ENCODE measurements at places on chromosomes 13 and 19.
A peak's percentile ranks its signal among the peaks of the same experiment; 100 is the strongest.

DNA sequence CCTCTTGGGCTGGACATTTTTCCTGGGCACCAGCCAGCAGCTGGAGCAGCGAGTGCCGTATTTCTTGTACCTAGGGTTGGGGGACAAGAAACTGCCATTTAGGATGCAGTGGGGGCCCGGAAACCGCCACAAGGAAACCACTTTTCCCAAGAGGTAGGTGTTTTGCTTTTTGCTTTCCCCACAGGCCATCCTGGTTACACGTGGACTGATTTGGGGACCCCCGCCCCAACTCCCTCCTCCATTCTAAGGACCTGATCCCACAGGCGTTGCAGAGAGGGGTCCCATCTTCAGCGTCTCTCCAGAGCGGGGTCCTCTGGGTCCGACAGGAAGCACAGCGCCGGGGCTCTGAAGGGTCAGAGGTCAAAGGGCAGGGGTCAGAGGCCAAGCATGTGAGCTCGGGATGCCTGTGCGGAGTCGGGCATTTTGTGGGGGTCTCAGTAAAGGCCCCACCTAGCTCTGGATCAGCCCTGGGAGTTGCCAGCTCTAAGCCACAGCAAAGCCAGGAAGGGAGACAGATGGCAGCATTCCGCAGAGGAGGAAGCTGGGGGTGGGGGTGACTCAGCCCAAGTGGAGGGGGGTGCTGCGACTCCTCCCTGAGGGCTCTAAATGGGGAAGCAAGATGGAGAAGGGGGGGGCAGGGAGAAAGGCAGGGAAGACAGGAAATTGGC, 4.3 kb downstream of the ZGLP1 start:
- no peak for DNase-seq

- peak; percentile 76 for DNase-seq
Observed at GRCh38 chr19:18469069-18469846, 31.3 kb upstream of the ISYNA1 start.

DNA sequence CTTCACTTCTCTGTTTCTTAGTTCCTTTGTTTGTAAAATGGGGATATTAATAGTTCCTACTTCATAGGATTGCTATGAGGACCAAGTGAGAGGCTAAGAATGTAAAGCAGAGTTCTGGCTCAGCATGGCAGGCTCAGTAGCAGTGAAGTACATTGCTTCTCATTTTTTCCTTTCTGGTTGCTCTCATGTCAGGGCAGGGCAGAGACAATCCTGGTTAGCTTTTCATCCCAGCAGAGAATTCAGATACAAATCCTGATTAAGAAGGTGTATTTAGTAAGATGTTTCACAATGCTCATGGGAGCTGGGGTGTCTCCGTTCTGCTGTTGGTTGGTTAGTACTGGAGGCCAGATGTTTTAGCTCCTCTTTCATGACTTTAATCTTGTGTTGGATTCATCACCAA, 42.9 kb downstream of the WASF3 start:
- no peak for DNase-seq

- no peak for DNase-seq
Observed at GRCh38 chr19:53873773-53874605, 6.3 kb downstream of the MYADM start.

- no peak for DNase-seq
Observed at GRCh38 chr13:39767791-39768517, 112.5 kb downstream of the COG6 start.

DNA sequence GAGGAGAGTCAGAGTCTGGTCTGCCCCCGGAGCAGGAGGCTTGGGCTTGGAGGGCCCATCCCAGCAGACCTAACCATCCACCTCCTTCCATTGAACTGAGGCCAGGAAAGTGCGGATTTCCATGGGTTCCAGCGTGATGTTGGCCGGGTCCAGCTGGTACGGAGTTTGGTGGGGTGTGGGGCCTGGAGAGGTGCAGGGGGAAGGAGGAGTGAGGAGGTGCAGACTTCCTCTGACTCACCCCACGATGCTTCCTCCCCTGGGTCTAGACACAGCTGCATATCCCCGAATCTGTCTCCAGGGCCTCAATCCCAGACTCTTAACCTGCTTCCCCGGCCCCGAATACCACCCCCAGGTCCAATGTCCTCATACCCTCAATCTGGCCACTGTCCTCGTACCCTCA, 20.0 kb downstream of the MAN2B1 start:
- no peak for DNase-seq

GRCh38 chr13:23381866-23382265, 51.6 kb downstream of the SACS start:
- no peak for DNase-seq

DNA sequence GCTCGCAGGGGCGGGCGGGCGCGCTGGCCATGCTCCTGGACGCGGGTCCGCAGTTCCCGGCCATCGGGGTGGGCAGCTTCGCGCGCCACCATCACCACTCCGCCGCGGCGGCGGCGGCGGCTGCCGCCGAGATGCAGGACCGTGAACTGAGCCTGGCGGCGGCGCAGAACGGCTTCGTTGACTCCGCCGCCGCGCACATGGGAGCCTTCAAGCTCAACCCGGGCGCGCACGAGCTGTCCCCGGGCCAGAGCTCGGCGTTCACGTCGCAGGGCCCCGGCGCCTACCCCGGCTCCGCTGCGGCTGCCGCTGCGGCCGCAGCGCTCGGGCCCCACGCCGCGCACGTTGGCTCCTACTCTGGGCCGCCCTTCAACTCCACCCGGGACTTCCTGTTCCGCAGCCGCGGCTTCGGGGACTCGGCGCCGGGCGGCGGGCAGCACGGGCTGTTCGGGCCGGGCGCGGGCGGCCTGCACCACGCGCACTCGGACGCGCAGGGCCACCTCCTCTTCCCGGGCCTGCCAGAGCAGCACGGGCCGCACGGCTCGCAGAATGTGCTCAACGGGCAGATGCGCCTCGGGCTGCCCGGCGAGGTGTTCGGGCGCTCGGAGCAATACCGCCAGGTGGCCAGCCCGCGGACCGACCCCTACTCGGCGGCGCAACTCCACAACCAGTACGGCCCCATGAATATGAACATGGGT, 599 bp downstream of the ZIC2 start:
- peak; percentile 35 for DNase-seq

DNA sequence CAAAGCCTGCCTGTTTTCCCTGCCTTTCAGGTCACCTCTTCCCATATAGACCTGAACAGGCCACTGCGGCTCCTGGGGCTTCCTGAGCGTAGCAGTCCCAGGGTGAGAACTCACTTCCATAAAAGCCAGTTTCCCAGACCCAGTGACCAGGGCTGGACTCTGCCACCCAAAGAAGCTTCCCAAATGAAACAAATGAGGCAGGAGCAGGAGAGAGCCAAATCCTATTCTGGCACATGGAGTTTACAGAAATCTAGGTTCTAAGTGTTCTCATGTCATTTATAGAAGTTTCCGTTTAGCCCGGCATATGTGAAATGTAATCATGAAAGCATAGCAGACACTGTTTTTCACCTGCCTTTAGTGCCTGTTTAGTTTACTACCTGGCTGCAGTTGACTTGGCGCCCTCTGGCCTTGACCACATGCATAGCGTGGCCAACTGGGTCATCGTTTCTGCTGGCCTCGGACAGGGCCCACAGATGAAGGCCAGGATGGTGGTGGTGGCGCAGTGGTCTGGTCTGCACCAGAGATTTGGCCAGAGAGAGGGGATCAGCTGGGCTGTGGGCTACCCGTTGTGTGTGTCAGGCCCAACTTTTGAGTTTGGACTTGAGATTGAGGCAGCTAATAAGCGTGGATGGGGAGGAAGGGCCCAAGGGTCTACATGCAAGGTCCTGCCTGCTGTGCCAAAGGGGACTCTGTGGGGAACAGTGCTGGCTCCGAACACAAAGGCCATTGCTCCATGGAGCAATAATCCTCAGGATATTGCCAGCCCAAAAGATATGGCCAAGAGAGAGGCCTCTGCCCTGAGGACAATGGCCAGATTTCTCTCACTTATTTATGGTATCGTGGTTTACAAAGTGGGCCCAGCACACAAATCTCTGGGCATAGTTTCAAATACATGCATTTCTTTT, 43.3 kb downstream of the NFIX start:
- DNase-seq, result no peak

- DNase-seq, result no peak
Observed at GRCh38 chr19:28425046-28425931, 787.7 kb downstream of the UQCRFS1 start.

DNA sequence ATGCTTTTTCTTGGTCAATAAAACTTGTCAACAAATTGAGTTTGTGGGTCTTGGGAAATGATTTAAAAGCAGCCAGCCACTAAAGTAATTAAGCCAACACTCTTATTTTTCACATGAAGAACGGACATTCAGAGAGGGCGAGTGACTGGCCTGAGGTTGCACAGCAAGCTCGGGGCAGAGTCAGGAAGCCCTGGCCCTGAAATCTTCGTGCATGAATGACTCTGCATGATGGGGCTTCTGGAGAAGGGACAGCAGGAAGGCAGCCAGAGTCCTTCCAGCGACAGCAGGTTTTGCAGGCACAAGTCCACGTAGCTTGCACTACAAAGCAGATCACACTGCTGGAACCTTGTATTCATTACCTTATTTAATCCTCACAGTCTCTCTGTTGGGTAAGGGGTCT, 232.5 kb downstream of the ZNF536 start:
- no peak for DNase-seq

- DNase-seq, result no peak
Observed at GRCh38 chr13:27979765-27980279, 8.7 kb downstream of the URAD start.

DNA sequence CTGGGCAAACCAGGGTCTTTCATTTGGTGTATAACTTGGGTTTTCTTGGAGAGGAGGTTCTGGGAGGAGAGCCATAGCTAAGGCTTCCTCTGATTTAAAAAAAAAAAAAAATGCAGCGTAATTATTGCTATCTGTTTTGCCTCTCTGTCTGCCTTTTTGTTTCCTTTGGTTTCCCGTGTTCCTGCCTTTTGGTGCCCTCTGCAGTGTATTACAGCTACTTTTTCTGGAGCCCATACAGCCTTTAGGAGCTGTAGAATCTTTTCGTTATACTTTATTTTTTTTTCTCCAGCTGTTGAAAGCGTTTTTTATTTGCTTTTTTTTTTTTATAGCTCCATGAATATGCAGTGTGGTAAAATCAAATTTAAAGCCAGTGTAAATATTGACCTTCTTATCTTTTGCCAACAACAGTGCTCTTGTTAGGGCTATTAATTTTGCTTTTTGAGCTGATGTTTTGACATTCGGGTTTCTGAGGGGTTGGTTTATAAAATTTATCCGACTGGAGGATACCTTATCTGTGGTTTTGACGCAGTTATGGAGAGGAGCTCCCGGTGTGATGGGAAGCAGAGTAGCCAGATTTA, 38.1 kb downstream of the ZNF493 start:
- no peak for DNase-seq

DNA sequence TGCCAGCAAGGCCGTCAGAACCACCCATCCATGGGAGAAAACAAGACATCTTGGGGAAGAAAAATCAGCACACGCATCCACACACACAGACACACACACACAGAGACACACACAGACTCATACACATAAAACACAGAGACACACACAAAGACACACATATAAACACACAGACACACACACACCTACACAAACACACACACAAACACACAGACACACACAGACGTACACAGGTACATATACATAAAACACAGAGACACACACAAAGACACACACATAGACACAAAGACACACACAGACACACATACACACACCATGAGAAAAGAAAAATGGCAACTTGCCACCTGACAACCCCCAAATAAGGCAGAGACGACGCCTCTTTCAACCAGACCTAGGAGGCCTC, 40.6 kb downstream of the ZIC5 start:
- no peak for DNase-seq

- DNase-seq, result no peak
Observed at GRCh38 chr13:64819081-64819480, 2411.1 kb downstream of the PCDH9 start.

DNA sequence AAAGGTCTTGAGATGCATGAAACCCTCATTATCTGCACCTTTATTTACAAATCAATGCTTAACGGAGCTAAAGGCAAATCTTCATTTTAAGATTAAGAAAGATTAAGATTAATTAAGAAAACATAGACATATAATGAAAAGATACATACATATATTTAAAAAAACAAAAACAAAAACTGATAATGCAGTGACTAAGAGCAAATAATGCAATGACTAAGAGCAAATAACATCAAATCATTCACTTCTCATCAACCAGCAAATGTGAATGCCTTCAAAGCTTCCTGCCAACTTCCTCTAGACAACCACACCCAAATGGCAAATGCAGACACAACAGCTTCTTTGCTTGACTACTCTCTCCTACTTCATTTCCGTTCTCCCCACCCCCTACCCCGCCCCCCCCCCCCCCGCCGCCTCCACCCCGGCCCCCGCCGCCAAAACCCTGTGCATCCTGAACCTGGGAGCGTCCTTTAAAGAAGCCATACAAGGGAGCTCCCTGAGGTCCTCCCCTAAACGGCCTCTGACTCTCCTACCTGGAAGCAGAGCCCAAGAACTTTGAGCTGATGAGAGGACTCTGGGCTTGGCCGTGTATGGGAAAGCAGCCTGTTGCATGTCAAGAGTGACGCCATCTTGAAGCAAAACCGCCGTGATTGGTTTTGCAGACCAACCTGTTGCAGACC, 24.5 kb downstream of the TEX101 start:
- peak; percentile 62 for DNase-seq

DNA sequence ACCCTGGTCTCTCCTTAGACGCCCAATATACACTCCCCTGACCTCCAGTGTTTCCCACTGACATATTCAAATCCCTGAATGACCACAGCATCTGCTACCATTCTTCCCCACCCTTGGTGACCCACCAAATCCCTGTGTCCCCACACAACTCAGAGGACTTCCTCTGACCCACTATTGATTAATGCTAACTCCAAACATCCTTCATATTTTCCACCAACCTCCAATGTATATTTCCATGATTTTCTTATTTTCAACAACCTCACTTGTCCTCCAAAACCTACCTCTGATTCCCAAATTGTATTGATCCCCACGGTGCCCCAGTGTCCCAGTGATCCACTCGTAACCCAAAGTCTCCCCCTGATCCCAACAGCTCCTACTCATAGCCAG, 526 bp upstream of the DMWD start:
- DNase-seq, result no peak

DNA sequence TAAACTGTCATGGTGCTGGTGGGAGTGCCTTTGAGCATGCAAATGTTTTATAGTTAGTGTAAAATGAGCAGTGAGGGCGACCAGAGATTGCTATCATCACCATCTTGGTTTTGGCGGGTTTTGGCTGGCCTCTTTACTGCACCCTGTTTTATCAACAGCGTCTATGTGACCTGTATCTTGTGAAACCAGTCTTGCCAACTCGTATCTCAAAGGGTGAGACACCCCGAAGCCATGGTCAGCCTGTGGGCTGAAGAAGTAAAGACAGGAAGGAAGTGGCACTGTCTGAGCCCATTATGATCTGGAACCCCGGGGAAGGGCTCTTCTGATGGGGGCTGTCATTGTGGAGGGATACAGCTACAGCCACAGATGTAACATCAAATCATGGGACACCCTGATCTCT, 81.5 kb upstream of the FAM216B start:
- peak; percentile 52 for DNase-seq

GRCh38 chr19:1054102-1055027, 12.6 kb upstream of the ARHGAP45 start:
- no peak for DNase-seq

GRCh38 chr13:45441633-45442032, 23.1 kb upstream of the COG3 start:
- peak; percentile 35 for DNase-seq
